ENCODE measurements at places on chromosomes 13 and 19. TPM values are rescaled to one million over a fixed set of nuclear protein-coding genes. Genes with fewer than 3 reads are reported as not detected.

DNA sequence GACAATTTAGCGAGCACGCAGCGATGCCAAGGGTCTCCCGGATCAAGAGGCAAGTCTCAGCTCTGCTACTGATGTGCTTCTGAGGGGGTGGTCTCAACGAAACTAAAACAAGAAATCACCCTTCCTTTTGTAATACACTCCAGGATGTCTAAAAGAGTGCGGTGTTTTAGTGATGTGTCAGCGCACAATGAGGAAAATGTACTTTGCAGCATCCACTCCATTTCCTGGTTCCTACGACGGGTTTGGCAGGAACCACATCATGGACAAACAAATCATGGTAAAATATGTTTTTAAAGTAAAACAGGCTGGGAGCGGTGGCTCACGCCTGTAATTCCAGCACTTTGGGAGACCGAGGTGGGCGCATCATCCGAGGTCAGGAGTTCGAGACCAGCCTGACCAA, 154.0 kb upstream of the TSC22D1 start:
- H3K27me3 ChIP-seq: no peaks in the 10 kb centered on the region
- H3K4me3 ChIP-seq: no peak overlapping the region
- H3K4me1 ChIP-seq: no peaks in the 10 kb centered on the region
- no peak overlapping the region for H3K27ac ChIP-seq
- DNase-seq: no peak

GRCh38 chr19:12660980-12661379, 5.6 kb downstream of the MAN2B1 start:
- no peak overlapping the region for H3K4me3 ChIP-seq
- no peak overlapping the region for H3K27ac ChIP-seq
- peaks cover 5% of the 10 kb centered on the region for H3K4me1 ChIP-seq
- no peak for DNase-seq

DNA sequence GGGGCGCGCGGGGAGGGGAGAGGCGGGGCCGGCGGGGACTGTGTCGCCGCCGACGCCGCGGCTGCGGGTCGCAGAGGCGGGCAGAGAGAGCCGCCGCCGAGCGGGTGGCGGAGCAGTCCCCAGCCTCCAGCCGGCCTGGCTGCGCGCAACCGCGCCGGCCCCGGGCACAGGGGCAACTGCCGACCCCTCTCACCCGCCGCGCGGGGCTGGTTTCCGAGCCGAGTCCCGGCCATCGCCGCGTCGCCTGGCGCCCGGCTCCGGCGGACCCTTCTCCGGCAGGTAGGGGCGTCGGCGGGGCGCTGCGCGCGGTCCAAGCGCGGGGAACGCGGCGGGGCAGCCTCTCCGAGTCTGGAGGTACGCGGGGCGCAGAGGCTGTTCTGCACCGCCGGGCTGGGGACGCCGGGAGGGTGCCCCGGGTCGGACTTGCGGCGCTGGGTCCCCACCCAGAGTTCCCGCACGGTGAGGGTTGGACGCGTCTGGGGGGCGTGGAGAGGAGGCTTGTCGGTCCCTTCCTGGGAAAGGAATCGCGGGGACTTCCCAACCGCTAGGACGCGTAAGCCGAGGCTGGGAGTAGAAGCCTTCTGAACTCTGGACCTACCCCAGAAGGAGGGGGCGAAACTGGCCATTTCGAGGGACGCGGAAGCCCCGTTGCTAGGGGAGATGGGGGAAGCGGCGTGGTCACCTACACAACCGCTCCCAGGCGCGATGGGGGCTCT, 133.6 kb upstream of the MYO16 start:
- peaks cover 2% of the 10 kb centered on the region for H3K27me3 ChIP-seq
- no peaks in the 10 kb centered on the region for H3K36me3 ChIP-seq
- no peak overlapping the region for H3K27ac ChIP-seq
- peaks cover 20% of the 10 kb centered on the region for H3K4me1 ChIP-seq

DNA sequence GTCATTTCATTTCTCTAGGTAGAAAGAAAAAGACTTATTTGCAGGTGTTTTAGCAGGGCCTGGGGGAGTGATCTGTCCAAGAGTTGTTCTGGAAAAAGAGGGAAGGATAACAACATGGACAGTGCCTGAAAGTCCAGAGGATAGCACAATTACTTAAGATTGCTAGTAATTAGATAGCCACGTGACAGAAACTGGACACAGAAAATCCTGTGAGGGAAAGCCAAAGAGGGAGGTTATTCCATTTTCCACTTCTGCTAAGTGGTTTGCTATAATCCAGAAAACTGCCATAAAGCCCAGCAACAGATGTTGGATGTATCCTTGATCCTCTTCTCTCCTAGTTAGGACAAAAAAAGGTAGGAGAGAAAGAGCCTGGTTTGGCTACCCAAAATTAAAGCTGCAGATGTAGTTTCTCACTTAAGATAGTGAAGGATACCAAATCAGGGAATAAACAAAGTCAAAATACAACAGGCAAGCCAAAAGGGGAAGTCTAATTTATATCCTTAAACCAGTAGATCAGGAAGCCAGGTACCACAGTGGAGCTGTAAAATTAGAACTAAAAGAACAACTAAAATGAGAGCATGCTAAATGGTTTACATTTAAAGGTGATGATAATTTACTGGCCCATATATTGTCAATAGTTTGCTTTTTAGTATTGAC, 140.2 kb downstream of the VWA8 start:
- H3K36me3 ChIP-seq: peaks cover 6% of the 10 kb centered on the region
- no peak overlapping the region for H3K4me3 ChIP-seq
- no peaks in the 10 kb centered on the region for H3K27me3 ChIP-seq
- H3K27ac ChIP-seq: no peak overlapping the region

DNA sequence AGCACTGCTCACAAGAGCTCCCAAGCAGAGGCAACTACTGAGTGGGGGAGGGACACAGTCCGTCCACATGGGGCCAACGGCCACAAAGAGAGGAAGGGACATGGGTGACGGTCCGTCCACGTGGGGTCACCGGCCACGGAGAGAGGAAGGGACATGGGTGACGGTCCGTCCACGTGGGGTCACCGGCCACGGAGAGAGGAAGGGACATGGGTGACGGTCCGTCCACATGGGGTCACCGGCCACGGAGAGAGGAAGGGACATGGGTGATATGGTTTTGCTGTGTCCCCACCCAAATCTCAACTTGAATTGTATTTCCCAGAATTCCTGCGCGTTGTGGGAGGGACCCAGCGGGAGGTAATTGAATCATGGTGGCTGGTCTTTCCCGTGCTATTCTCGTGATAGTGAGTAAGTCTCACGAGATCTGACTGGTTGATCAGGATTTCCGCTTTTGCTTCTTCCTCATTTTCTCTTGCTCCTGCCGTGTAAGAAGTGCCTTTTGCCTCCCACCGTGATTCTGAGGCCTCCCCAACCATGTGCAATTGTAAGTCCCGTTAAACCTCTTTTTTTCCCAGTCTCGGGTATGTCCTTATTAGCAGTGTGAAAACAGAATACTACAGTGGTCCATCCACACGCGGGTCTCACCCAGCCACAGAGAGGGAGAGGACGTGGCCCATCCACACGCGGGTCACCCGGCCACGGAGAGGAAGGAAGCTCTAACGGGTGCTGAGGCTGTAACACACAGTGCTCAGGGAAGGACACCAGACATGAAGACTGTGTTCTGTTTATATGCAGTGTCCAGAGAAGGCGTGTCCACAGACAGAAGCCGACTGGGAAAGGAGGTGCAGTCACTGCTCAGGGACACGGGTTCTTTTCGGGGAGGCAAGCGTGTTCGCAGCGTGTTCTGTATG, 48.5 kb downstream of the GAS6 start:
- peak overlapping the region; percentile 18 for H3K27ac ChIP-seq
- H3K36me3 ChIP-seq: no peaks in the 10 kb centered on the region
- no peak for DNase-seq
- H3K4me1 ChIP-seq: peaks cover 3% of the 10 kb centered on the region
- H3K4me3 ChIP-seq: no peak overlapping the region

GRCh38 chr19:49923055-49924003, 5.7 kb upstream of the ATF5 start:
- no peaks in the 10 kb centered on the region for H3K36me3 ChIP-seq
- peak overlapping the region; percentile 96 for H3K27ac ChIP-seq
- H3K27me3 ChIP-seq: no peaks in the 10 kb centered on the region
- peaks cover 26% of the 10 kb centered on the region for H3K4me1 ChIP-seq
- peak; percentile 67 for DNase-seq
- peak overlapping the region; percentile 12 for H3K4me3 ChIP-seq

GRCh38 chr13:51684076-51684475, 99.8 kb downstream of the WDFY2 start:
- H3K4me3 ChIP-seq: no peak overlapping the region
- no peak for DNase-seq
- H3K27me3 ChIP-seq: no peaks in the 10 kb centered on the region
- no peak overlapping the region for H3K27ac ChIP-seq
- no peaks in the 10 kb centered on the region for H3K36me3 ChIP-seq

GRCh38 chr13:98022210-98022609, 68.7 kb downstream of the IPO5 start:
- H3K27ac ChIP-seq: no peak overlapping the region
- DNase-seq: no peak
- H3K4me3 ChIP-seq: no peak overlapping the region
- peaks cover 44% of the 10 kb centered on the region for H3K36me3 ChIP-seq
- peaks cover 8% of the 10 kb centered on the region for H3K4me1 ChIP-seq
- H3K27me3 ChIP-seq: no peaks in the 10 kb centered on the region

DNA sequence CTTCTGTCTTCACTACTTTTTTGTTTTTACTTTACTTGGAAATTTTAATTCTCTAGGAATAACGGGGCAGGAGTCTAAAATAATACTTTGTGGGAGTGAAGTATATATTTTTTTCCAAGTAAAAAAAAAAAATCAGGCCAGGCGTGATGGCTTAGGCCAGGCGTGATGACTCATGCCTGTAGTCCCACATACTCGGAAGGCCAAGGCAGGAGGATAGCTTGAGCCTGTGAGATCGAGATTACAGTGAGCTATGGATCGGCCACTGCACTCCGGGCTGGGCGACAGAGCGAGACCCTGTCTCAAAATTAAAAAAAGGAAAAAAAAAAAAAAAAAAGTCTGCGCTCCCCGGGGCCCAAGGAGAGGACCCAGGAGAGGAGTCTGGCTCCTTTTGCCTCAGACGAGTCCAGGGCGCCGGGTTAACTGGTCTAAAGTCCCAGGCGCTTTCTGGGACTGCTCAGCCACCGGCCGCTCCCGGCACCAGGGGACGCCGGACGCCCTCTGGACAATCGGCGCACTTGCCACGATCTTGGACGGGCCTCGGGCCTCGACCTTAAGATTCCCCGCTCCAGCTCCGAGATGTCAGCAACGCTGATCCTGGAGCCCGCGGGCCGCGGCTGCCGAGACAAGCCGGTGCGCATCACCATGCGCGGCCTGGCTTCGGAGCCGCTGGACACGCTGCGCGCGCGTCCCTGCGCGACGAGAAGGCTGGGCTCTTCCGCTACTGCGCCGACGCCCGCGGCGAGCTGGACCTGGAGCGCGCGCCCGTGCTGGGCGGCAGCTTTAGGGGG, 2.7 kb upstream of the ZFP82 start:
- H3K27ac ChIP-seq: no peak overlapping the region
- DNase-seq: peak; percentile 35
- no peaks in the 10 kb centered on the region for H3K36me3 ChIP-seq
- H3K4me1 ChIP-seq: peaks cover 5% of the 10 kb centered on the region

DNA sequence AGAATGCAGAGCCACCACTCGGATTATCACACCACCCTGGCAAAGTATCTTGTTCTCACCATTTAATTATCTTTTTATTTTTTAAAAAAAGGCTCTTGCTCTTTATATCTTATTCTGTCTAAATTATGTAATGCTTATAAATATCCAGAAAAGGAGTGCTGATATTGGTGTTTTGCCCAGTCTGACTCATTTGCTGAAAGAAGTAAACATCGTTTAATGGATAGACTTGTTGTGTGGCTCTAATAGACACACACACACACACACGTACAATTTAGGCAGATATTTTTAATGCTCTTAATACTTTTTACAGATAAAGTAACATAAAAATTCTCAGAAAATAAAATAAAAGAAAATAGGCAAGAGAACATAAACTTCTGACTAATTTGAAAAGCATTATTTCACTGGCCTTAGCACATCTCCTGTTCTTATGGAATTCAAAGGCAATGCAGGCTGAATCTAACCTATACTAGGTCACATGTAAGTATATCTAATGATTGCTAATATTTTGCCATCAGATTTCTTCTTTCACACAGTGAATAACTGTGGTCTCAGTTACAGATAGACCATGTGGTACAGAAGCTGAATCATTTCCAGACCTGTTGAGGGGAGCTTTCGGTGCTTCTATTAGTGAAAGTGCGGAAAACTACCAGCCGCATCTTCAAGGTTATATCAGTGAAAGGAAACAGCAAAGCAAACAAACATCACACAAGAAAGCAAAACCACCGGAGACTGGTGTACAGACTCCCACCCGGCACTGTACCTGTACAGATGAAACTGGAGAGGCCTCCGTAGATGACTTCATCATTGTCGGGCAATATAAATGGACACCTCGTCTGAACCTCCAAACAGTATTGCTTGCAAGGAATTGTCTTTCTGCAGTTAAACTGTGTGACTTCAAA, 642.1 kb upstream of the ARGLU1 start:
- no peak overlapping the region for H3K4me3 ChIP-seq
- no peak overlapping the region for H3K27ac ChIP-seq
- H3K27me3 ChIP-seq: peaks cover 7% of the 10 kb centered on the region
- no peak for DNase-seq

GRCh38 chr13:100526318-100527000, 62.1 kb downstream of the GGACT start:
- H3K36me3 ChIP-seq: peaks cover 14% of the 10 kb centered on the region
- H3K4me3 ChIP-seq: no peak overlapping the region
- H3K4me1 ChIP-seq: peaks cover 65% of the 10 kb centered on the region
- no peak overlapping the region for H3K27ac ChIP-seq

DNA sequence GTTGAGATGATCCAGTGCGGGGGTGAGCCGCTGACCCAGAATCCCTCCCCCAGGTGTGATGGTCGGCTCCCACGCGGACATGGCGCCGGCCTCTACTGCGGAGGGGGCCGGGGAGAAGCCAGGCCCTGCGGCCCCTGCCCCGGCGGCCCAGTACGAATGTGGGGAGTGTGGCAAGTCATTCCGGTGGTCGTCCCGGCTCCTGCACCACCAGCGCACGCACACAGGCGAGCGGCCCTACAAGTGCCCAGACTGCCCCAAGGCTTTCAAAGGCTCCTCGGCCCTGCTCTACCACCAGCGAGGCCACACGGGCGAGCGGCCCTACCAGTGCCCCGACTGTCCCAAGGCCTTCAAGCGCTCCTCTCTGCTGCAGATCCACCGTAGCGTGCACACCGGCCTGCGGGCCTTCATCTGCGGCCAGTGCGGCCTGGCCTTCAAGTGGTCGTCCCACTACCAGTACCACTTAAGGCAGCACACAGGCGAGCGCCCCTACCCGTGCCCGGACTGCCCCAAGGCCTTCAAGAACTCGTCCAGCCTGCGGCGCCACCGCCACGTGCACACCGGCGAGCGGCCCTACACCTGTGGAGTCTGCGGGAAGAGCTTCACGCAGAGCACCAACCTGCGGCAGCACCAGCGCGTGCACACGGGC, 3.7 kb upstream of the NAT14 start:
- no peak overlapping the region for H3K4me3 ChIP-seq
- H3K4me1 ChIP-seq: peaks cover 9% of the 10 kb centered on the region
- DNase-seq: no peak
- no peak overlapping the region for H3K27ac ChIP-seq
- peaks cover 11% of the 10 kb centered on the region for H3K36me3 ChIP-seq
- H3K27me3 ChIP-seq: no peaks in the 10 kb centered on the region

The PROZ gene
- 36.6 TPM for total RNA-seq

The CDX2 gene
- not detected for total RNA-seq

The BEST2 gene
- not detected for total RNA-seq

The CALM3 gene
- 112 TPM for total RNA-seq

Measured in liver (tissue), 10 donors.